ENCODE measurements at places on chromosomes 16 and 17.

GRCh38 chr17:9895923-9896322 is 9.1 kb downstream of the RCVRN start:
- no peak for DNase-seq

GRCh38 chr16:61296814-61297213 is 739.4 kb downstream of the CDH8 start:
- no peak for DNase-seq

GRCh38 chr16:67571464-67571863 is 9.1 kb downstream of the CTCF start:
- no peak for DNase-seq

GRCh38 chr16:11734653-11735043 is 8.0 kb downstream of the TXNDC11 start:
- DNase-seq: no peak

DNA sequence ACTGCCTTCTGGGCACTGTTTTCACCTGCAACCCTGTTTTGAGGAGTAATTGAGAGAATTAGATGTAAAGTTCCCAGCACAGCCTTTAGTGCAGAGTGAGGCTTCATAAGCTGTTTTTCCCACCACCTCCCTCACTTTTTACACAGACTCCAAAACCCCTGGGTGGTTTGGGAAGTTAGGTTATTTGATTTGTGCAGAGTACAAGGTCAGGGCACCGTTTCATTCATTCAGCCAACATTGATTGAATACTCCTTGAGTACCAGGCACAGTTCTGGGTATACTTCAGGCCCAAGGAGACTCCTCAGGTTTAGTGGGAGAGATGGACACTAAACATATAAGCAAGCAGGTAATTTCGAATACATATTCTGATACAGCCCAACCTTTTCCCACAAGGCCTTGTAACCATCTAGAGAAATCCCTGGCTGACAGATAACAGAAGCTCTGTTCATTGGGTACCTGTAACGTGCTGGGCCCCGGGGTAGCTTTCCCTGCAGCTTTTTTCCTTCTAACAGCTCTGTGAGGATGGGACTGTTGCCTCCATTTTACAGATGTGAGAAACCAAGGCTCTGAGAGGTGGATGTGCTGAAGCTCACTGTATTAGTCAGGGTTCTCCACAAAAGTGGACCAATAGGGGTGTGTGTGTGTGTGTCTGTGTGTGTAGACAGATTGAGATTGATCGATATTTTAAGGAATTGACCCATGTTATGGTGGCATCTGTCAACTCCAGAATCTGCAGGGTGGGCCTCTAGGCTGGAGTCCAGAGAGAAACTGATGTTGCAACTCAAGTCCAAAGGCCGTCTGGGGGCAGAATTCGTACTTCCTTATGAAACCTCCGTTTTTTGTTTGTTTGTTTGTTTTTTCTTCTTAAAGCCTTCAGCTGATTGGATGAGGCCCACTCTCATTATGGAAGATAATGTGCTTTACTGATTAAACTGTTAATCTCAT is 234.7 kb downstream of the SNX29 start:
- no peak for DNase-seq

All from activated CD4-positive, CD25-positive, alpha-beta regulatory T cell (primary cell).